ENCODE measurements at places on chromosomes 5 and 9.

DNA sequence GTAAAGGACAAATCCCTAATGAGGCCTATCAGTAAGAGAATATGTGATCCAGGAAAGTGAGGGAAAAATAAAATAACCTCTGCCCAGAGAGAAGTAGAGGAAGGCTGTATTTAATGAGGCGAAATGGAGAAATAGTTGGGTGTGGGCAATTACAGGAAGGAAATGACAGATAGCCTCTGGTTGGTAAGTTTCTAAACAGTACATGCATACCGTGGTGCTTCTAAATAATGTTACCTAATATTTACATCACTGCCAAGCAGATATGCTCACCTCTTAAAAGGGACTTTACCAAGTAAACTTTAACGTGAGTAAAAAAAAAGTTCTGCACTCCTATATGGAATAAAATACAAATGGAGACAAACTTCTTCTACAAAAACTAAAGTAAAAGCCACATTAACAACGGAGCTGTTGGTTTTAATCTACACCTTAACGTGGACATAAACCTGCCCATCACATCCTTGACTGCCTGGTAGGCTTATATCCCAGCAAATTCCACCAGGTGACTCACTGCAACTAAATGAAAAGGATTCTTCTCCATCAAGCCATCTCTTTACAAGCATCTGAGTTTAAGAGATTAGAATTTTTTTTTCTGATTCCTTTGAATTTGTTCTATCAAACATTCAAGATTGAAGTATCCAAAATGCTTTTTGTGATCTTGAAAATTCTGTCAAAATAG is 12.4 kb downstream of the NFIL3 start:
- no peak for DNase-seq

GRCh38 chr9:107345327-107345726 is 62.2 kb downstream of the RAD23B start:
- peak; percentile 17 for DNase-seq

DNA sequence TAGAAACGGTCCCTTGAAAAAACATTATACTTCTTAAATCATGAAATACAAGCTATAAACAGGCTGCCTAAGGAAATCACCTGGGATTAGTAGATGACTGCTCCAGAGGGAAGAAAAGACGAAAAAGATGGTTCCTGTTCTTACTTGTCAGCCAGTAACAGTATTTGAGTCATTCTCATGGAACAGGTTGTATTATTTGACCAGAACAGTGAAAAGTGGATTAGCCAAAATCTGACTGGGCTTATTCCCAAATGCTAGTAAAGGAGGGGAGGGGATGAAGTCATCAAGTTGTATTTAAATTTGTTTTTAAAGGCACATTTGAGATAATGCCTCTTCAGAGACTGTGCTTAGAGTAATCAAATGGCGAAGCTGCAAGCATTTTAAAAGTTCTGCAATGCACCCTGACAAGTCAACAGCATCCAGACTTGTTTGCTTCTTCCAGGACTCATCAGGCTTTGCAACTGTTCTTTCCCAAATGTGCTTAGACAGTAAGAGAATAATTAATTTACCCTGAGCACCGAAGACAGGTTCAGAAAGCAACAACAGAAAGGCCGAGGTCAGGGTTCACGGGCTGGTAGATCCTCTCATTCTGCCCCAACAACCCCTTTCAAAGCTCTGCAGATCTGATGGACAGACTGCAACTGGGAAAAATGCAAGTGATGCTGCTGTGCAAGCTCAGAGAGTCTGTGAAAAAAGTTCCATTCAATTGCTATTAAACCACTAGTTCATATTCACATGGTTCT is 800.6 kb downstream of the KCTD16 start:
- no peak for DNase-seq

DNA sequence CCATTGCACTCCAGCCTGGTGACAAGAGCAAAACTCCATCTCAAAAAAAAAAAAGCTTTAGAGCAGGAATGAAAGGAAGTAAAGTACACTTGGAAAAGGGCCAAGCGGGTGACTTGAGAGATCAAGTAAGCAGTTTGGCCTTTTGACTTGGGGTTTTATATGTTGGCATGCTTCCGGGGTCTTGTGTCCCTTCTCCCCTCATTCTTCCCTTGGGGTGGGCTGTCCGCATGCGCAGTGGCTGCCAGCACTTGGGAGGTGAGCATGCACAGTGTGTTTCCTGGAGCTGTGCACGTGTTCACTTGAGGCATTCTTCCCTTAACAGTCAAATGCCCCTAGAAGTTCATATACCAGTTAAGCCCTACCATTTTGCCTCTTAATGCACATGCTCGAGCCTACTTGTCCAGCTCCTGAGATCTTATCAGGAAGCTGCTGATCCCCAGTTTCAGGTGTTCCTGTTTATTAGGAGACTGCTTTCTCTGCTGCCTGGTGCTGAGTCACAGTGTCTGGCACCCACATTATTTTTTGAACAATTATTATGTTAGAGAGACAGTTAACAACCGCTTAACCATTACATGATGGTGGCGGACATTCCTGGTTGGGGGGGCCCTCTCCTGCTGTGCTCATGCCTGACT is 32.6 kb upstream of the PRRC2B start:
- DNase-seq = peak; percentile 50
